ENCODE measurements at places on chromosomes 2 and 18. TPM values are rescaled to one million over a fixed set of nuclear protein-coding genes. Genes with fewer than 3 reads are reported as not detected.

- H3K27ac ChIP-seq = no peak overlapping the region
- no peaks in the 10 kb centered on the region for H3K27me3 ChIP-seq
- no peak for DNase-seq
- H3K36me3 ChIP-seq = no peaks in the 10 kb centered on the region
- H3K4me3 ChIP-seq = no peak overlapping the region
Observed at GRCh38 chr18:12849548-12849947, 34.5 kb downstream of the PTPN2 start.

GRCh38 chr2:76406134-76406855 lies 695.6 kb upstream of the GCFC2 start:
- H3K4me3 ChIP-seq = no peak overlapping the region
- no peaks in the 10 kb centered on the region for H3K27me3 ChIP-seq
- DNase-seq = no peak
- H3K36me3 ChIP-seq = no peaks in the 10 kb centered on the region
- H3K4me1 ChIP-seq = no peaks in the 10 kb centered on the region

GRCh38 chr2:74548900-74549826 lies 4.6 kb downstream of the LOXL3 start:
- H3K27ac ChIP-seq = peak overlapping the region; percentile 26
- peaks cover 9% of the 10 kb centered on the region for H3K27me3 ChIP-seq
- peak overlapping the region; percentile 64 for H3K4me3 ChIP-seq
- DNase-seq = peak; percentile 87
- peaks cover 2% of the 10 kb centered on the region for H3K36me3 ChIP-seq

Gene IL1F10
- not detected for total RNA-seq

Gene NAT8
- not detected for total RNA-seq

Gene FKBP1B
- 2.8 TPM for total RNA-seq

Gene SERTAD2
- 11.0 TPM for total RNA-seq

Gene ADRA2B
- 2.3 TPM for total RNA-seq

Gene SCYGR4
- not detected for total RNA-seq

All from muscle of leg (tissue), 16 donors.